Vagina (tissue), 2 donors: ENCODE measurements at places on chromosomes 16 and 17. TPM values are rescaled to one million over a fixed set of nuclear protein-coding genes. Genes with fewer than 3 reads are reported as not detected.

GRCh38 chr16:57532266-57532625, 4.1 kb downstream of the CCDC102A start:
- DNase-seq = peak; percentile 79

The IKZF3 gene
- total RNA-seq = 5.9 TPM

The PRSS33 gene
- total RNA-seq = not detected

DNA sequence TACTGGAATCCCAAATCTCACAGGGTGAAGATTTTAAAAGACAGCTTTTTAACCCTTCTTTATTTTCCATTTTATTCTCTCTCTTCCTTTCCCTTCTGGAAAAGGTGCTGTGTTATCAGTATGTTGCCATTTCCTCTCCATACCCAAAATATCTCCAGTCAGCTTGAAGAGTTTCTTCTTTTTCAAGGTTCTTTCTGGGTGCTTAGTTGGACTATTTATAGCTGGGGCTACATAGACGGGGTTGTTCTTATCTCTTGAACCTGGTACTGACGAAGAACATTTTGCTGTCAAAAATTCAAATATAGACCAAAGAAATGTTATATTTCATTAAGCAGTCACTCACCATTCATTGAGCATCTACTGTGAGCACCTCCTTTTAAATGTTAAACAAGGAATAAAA, 48.6 kb downstream of the IST1 start:
- no peak for DNase-seq

The MT4 gene
- 25.8 TPM for total RNA-seq
